Kidney (tissue), 22 donors: ENCODE measurements at places on chromosomes 7 and 10.

DNA sequence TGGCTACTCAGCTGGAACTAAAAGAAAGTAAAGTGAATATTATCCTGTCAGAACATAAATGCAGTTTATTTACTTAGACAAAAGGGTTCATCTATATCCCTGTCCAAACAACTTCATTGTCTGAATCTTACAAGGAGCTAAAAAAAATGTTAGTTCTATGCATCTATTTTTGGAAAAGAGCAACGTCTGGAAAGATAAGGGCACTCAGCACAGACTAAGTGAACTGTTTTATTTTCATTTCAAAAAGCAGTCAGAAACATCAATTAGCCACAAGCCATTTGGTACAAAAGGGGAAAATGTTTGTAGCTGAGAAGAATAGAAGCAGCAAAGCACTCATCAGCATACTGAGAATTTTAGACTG lies 245.5 kb downstream of the FOXP2 start:
- no peak for DNase-seq

- no peak for DNase-seq
Measured at GRCh38 chr10:93070378-93071176, 3.1 kb upstream of the CYP26A1 start.

DNA sequence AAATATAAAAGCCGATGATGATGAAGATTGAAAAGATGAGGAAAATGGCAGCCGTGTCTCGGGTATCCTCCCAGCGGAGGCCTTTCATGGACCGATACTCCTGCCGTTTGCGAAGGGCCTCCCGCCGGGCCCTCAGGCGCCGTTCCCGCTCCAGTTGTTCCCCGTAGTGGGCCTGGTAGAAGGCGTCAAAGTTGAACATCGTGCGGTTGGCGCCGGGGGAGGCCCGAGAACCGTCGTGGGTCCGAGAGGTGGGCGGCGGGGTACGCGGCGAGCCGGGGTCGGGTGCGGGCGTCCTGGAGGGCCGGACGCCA lies 553 bp downstream of the DNAJC30 start:
- DNase-seq = no peak

GRCh38 chr7:77822269-77822668 lies 23.7 kb downstream of the PHTF2 start:
- no peak for DNase-seq

DNA sequence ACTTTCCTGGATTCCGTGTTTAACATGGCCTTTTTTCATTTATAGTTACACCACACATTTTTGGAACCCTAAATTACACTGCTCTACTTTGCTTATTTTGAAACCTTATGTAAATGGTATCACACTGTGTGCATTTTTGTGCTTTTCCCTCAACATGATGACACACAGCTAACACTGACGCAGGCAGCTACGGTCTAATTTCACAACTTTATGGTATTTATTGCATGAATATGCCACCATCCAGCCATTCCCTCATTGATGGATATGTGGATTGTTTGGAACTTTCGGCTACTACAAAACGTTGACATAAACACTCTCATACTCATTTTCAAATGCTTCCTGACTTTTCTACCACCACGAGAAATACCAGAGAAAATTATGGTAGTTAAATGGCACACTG lies 6.9 kb downstream of the PAPOLB start:
- DNase-seq = no peak
